ENCODE measurements at places on chromosomes 13 and 19.

DNA sequence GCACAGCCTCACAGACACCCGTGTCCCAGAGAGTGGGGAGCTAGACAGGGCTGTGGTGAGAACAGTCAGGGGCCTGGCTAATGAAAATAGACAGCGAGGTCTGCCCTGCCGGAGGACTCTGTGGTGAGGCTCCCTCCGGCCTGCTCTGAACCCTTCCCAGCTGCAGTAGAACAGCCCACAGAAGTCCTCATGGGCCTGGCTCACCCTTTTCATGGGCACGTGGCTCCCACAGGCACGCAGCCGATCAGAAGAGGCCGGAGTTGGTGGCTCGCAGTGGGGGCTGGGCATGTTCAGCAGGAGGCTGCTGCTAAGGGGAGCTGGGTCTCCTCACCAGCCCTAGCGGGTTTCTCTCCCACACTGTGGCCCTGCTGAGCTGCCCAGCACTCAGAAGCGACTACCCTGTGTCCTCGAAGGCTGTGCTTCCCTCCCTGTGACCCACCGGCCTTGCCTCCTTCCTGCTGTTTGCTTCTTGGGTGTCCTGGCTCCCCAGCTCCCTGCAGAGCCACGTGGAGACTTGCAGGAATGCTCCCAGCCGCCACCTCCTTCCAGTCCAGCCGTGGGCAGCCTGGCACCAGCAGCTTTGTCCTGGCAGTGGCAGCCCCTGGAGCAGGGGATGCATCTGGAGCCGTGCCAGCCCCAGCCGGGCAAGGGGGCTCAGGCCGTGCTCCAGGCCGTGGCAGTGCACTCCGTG is 138.7 kb downstream of the KDM4B start:
- no peak for DNase-seq

DNA sequence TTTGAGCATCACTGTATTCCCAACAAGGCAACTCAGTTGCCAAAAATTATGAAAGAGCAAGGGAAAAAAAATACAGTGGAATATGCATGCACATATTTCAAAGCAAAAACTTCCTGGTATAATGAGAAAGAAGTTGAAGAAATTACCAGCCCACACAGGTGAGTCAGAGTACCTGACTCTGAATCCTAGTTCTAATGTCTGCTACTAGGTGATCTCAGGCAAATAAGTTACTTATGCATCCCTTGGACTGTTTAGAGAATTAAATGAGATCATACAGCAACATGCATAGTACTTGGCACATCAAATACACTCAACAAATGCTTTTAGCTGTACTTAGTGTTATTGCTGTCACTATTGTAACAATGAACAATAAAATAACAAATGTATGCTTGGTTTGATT is 144.9 kb downstream of the MIPEP start:
- DNase-seq = no peak

- DNase-seq = no peak
Observed at GRCh38 chr19:45484273-45484945, 12.4 kb downstream of the RTN2 start.

- no peak for DNase-seq
Observed at GRCh38 chr13:40494946-40495620, 171.4 kb downstream of the FOXO1 start.

DNA sequence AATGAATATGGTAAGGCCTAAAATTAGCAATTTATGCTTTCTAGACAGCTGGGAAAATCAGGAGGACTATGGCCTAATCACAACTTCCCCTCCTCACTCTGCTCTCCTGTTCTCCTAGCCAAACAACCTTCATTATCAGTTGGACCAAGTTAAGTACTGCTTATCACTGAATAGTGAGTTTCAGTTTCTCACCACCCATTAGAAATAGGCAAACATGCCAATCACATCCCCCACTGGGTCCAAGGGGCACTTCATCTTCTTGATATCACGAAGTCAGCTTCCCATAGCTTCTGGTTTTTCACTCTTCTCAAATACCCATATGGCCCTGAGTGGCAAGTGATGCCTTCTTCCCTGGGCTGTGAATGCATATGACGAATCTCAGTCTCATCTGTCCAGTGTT is 689.6 kb downstream of the SLITRK5 start:
- no peak for DNase-seq

GRCh38 chr19:38417544-38418506 is 8.2 kb downstream of the RASGRP4 start:
- DNase-seq = peak; percentile 79

DNA sequence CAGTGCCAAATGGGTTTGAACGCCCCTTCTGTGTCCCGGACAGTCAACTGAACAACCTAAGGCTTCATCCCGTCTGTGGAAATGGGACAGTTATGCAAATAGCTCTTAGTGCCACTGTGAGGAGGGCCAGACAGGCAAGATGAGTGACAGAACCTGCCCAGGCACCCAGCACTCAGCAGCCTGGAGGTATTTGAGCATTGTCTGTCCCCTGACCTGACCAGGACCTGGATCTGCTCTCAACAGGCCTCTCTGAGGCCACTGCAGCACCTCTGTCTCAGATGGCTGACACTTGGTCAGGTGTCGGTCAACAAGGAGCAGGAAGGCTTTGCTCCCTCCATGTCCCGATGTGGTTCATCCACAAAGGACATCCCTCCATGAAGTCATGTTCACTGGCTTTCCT is 67.9 kb downstream of the CCDC70 start:
- no peak for DNase-seq

- DNase-seq = no peak
Observed at GRCh38 chr13:85462792-85463425, 336.3 kb downstream of the SLITRK6 start.

DNA sequence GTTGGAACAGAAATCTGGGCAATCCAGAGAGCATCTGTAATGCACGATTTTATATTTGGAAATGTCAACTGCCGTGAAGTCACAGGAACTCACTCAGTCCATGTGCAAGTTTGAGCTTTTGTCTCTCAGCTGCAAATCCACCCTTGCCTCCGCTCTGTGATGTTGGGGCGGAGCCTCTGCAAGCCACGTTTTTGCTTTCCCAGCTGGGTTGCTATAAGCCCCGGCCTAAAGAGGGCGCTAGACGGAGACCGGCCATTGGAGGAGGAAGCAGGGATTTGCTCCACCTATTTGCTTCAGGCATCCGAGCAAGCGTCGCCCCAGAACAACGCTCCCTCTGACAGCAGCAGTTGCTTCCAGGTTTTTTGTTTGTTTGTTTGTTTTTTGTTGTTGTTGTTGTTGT is 56.2 kb downstream of the TRPM4 start:
- DNase-seq = peak; percentile 31

DNA sequence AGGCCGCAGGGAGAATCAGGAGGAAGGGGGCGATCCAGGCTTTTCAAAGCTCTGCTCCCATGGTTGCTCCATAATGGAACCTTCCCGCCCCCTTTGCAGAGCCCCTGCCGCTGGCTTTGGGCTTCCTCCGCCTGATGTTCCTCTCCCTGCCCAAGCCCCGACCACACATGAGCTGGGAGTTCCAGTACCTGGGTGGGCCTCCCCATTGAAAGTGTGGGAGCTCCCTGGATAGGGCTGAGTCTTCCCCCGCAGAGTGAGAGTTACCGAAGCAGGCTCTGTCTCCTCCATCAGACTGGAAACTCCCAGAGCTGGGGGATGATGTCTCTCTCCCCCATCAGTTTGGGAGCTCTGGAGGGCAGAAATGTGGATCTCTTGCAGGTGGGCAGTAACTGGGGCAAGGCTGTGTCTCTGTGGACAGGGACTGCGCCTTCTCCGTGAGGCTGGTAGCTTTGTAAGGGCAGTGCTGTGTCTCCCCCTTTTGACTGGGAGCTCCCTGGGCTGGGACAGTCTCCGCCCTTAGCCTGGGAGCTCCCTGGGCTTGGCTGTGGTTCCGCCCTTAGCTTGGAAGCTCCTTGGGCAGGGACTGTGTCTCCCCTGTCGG is 722 bp downstream of the DCAF15 start:
- DNase-seq = no peak

- peak; percentile 14 for DNase-seq
Observed at GRCh38 chr13:47794963-47795362, 206.1 kb downstream of the SUCLA2 start.

DNA sequence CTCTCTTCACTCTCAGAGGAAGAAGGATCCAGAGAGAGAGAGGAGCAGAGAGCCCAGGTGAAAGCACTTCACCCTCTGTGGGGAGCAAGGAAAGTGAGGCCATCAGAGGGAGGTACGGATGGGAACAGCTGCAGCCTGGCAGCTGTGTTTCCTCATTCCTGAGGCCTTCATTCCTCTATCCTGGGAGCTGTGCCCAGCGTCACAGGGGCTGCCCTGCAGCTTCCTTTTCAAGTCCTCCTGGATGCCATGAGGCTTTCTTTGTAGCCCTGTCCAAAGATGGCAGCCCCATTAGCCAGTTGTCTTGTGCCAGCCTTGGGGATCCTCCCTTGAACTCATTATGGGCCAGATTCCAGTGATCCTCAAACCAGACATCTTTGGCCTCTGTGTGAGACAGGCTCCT is 76.8 kb upstream of the PCDH8 start:
- no peak for DNase-seq

GRCh38 chr19:39032063-39032918 is at the start of gene FBXO27:
Gene FBXO27 (minus strand): TSS chr19:39032549. CDS start chr19:39032227, 322 bp downstream.
- no peak for DNase-seq

DNA sequence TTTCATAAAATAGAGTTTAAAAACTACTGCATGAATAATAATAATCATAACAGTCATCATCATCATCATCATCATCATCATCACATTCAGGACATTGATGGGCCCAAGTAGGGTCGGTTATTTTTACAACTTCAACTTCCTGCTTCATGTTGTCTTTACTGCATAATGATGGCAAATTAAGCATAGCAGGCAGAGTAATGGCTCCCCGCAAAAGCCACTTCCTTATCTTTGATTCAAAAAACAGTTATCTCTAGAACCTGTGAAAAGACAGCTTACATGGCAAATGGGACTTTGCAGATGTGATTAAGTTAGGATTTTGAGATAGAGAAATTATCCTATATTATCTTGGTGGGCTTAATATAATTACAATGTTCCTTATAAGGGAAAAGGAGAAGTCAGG is 792.9 kb downstream of the LIG4 start:
- no peak for DNase-seq

- DNase-seq = no peak
Observed at GRCh38 chr13:75507027-75508001, 25.3 kb upstream of the TBC1D4 start.

- DNase-seq = peak; percentile 36
Observed at GRCh38 chr19:11064831-11065303, 24.4 kb upstream of the LDLR start.

DNA sequence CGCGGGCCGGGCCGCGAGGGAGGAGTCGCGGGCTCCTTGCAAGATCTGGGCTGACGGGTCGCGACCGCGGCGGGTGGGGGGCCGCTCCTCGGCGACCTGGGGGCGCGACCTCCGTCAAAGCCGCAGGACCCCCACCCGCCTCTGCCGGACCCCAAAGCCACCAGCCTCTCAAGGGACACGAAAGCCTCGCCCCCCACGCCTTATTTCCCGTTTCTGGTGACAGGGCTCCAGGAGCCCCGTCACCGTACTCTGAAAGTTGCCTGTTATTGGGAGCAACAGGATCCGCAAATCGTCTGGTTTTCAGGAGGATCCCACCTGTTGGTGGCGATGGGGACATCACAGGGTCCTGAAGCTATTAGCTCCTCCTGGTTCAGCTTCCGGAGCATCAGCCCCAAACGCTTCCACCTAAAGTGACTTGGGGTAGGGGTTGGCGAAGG is 530 bp downstream of the MAU2 start:
- peak; percentile 34 for DNase-seq

GRCh38 chr13:56697011-56697410 is 443.7 kb upstream of the PRR20A start:
- no peak for DNase-seq

DNA sequence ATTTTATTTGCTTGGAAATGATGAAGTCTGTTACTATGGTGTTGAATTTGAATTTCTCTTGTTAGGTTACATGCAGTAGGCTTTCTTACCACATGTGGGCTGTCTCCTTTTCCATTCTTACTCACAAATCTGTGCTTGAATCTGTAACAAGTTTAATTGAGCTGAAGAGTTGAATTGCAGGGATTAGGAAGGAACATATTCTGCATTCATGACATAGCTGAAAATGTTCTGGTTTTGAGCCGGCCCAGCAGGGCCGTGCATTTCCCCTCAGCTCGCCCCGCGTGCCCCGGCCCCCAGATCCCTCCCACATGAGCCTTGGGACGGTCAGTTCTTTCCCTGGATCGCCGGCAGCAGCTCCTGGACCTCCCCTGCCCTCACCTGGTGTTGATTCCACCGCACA is 28.1 kb downstream of the TFDP1 start:
- DNase-seq = no peak

GRCh38 chr19:28864577-28865042 is 348.3 kb downstream of the UQCRFS1 start:
- DNase-seq = no peak

GRCh38 chr13:51823863-51824262 is 19.9 kb upstream of the DHRS12 start:
- DNase-seq = no peak

GRCh38 chr13:26558987-26559386 is 1.5 kb downstream of the WASF3 start:
- no peak for DNase-seq

DNA sequence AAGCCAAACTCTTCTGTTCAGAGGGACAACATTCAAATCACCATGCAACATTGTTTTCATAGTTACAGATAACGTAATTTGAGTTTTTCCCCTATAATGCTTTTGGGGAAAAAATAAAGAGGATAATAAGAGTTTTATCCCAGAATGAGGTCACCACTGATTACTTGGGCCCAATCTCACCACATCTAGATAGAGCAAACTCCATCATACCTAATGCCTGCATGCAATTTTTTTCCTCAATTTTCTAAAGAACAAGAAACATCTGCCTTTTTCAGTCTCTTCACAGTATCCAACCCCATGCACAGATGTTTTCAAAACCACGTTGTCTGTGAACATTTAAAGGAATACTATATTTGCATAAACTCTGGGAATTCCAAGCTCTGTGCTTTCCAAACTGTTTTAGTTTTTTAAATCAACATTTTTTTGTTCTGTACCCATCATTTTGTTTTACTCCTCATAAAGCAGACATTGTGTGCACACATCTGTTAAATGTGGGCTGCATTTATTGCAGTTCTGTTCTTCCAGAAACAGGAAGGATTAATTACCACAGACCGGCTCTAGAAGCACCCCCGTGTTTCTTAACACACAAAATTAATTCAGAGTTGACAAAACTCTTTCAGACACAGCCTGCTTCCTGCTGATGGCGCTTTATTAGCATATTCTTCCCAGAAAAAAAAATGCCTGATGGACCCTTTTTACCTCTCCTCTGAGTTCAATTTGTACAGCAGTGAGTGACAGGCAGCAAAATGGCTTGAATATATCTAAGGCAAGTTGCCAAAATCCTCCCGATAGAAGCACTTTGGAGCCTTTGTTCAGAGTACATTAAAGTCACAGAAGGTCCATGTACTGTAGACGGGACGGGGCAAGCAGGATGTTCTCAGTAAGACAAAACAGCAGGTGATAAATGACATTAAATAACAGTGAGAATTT is 1171.9 kb downstream of the EFNB2 start:
- DNase-seq = peak; percentile 69

DNA sequence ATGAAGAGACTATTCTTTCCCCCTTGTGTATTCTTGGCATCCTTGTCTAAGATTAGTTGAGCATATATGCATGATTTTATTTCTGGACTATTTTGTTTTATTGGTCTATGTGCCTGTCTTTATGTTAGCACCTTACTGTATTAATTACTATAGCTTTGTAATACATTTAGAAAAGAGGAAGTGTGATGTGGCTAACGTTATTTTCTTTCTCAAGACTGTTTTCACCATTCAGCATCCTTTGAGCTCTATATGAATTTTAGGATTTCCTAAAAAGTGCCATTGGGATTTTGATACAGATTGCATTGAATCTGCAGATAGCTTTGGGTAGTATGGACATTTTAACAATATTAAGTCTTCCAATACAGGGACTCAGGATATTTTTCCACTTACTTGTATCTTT is 37.5 kb upstream of the PCDH20 start:
- no peak for DNase-seq

Data from common myeloid progenitor, CD34-positive (primary cell).